Fibroblast of the conjunctiva (primary cell): ENCODE measurements at places on chromosomes 2 and 18.
A peak's percentile ranks its signal among the peaks of the same experiment; 100 is the strongest.

- DNase-seq: peak; percentile 41
Measured at GRCh38 chr18:74722237-74722636, 124.6 kb downstream of the ZNF407 start.

GRCh38 chr2:5697562-5697961, 5.4 kb downstream of the SOX11 start:
- DNase-seq: no peak

DNA sequence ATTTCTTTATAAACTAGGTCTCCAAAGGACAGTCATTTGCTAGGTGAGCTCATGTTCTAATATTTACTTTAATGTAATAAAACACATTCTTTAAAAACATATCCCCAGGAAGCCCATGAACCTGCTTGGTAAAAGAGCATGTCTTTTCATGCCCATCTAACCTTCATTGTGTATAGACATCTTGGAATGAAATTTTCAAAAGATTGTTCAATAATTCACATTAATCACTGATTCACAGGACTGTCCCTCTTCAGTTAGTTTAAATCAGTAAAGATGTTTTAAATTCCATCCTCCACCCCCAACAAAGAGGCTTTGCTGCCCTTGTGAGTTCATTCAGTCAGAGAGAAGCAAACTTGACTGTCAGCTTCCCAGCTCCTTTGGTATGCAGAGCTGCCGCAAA, 633.4 kb upstream of the CELF4 start:
- DNase-seq: no peak

DNA sequence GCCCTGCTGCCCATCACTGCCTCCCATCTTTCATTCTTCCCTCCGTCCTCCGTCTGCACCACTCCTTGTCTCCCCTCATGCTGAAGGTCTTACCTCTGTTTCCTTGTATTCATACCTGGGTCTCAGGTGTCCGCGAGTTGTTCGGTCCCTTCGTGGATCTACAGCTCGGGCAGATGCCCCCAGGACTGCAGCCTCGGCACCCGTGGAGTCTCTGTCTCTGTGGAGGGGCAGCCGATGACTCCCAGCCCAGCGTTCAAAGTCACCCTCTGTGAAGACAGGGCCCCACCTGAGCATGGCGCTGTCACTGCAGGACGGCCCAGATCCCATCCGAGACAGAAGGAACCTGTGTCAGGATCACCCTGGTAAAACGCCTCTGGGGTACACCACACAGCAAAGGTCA, 480.0 kb upstream of the SALL3 start:
- DNase-seq: no peak

GRCh38 chr2:43274055-43274454, 47.6 kb upstream of the ZFP36L2 start:
- DNase-seq: no peak
